Regular cardiac myocyte (primary cell): ENCODE measurements at places on chromosomes 3 and 15. TPM values are rescaled to one million over a fixed set of nuclear protein-coding genes. Genes with fewer than 3 reads are reported as not detected.

Gene ILDR1
- not detected in 2 replicates for total RNA-seq

Gene SAMD7
- total RNA-seq = not detected in 2 replicates

Gene AQP9
- total RNA-seq = under 0.01 TPM in 1 of 2 replicates, not detected in the other

Gene TKT
- total RNA-seq = 288 and 322 TPM in 2 replicates

Gene CA12
- 60.4 and 195 TPM in 2 replicates for total RNA-seq

Gene ACOX2
- 10.2 and 13.5 TPM in 2 replicates for total RNA-seq
